ENCODE measurements at places on chromosomes 13 and 19. TPM values are rescaled to one million over a fixed set of nuclear protein-coding genes. Genes with fewer than 3 reads are reported as not detected.

IGFL3 gene
- total RNA-seq: not detected

OR10H1 gene
- not detected for total RNA-seq

DNA sequence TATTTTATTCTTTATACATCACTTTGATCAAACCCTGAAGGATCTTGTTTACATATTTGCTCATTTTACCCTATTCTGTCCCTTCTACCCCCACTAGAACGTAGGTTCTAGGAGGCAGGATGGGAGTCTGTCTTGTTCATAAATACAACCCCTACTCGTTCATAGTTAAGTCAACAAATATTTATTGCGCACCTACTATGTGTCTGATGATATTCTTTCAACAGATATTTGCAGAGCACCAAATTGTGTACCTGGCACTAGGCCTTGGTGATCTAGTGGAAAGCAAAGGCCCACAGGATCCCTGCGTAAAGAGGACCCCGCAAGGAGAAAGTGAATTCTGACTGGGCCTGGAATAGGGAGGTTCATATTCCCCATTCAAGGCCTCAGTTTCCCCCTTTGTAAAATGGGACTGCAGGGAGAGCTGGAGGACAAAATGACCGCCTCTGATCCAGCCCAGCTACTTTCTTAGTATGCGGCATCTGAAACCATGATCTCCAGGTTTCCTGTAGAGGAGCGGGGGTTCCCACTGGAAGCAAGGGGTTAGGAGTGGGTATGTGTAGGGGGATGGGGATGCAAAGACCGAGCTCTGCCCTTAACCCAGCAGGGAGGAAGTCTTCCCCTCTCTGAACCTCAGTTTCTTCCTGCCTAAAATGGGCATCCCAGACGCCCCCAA, 534 bp upstream of the GEMIN7 start:
- DNase-seq: no peak

DNA sequence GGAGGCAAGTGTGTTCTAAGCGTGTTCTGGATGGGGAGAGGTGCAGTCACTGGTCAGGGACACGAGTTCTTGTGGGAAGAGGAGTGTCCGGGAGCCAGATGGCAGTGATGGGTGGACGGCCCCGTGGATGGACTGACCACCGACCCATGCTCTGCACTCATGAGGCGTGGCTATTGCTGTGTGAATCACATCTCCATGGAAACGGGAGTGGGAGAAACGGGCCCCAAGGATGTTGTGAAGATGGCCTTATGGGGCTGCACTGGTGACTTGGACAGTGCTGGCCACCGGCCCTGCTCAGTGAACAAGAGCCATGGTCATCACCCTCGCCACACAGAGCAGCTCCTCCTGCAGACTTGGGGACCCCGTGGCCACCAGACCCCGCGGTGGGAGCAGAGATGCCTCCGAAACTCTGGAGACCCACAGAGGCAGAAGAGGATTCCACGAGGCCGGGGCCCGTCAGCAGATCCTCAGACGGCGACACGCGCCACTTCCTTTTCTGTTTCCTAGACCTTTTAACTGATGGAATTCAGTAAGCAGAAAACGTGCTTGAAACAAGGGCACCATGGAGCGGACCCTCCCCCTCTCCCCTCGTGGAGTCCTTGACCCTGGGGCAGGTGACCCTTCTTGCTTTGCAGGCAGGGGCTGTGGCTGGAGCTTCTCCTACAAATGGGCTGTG, 47.5 kb downstream of the GAS6 start:
- no peak for DNase-seq

LHB gene
- total RNA-seq: not detected
